Stimulated activated CD4-positive, alpha-beta T cell treated with anti-CD3 and anti-CD28 coated beads, TNF-alpha, amount 100 ng/mL, for 24 hours (primary cell): ENCODE measurements at places on chromosomes 6 and 20.
A peak's percentile ranks its signal among the peaks of the same experiment; 100 is the strongest.

- no peak for DNase-seq
Measured at GRCh38 chr6:42222448-42222847, 4.8 kb upstream of the MRPS10 start.

DNA sequence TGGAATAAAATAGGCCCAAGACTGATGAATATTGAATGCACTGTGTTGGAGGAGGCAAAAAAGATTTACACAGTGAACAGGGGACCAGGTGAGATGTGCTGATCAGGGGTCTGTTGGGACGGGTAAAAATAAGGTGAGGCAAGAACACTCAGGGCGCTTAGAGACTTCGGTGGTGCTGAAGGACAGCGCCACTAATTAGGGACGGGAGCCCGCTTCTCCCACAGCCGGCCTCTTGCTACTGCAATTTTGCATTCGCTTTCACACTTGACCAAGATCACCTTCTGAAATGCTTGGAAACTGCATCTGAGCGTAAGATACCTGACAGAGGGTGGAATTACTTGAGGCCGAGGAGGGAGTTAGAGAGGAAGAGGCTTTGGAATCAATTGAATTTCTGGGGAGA, 7.3 kb downstream of the TFAP2D start:
- no peak for DNase-seq

GRCh38 chr6:85354761-85355618, 94.9 kb upstream of the NT5E start:
- DNase-seq: peak; percentile 53

DNA sequence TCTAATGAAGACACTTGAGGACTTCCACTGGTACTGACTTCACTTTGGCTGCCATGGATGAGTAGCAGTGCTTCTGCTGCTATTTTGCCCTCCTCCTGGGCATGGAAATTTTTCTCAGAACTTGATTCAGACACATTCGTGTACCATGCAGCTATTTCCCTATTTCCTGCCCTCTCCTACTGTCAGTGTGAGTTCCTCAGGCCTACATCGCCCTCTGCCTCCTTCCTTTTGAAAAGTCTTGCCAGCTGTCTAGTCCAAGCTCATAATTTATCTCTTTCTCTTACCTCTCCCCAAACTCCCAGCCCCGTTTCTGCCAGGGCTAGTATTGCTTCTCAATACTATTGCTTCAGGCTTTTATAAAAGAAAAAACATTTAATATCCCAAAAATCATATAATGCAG, 470.2 kb downstream of the ADGRB3 start:
- DNase-seq: no peak

DNA sequence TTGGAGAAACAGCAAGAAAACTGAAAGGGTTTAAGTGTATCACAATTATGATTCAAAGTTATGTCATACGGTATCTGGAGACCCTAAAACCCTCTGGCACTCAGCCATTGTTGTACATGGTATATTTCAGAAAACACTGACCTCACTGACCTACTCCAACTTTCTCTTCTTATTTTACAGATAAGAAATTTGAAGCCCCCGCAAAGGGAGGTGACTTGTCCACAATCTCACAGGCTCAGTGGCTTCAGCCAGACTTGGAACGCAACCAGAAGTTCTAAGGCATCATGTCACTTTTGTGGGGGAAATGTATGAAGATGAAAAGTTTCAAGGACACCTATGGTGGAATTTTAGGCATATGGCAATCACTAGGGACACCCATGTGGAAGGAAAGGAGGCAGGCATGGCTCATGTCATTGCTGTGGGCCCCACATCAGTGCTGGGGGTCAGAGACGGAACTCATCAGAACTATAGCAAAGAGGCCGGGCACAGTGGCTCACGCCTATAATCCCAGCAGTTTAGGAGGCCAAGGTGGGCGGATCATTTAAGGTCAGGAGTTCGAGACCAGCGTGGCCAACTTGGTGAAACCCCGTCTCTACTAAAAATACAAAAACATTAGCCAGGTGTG, 5.2 kb upstream of the TRIB3 start:
- no peak for DNase-seq

DNA sequence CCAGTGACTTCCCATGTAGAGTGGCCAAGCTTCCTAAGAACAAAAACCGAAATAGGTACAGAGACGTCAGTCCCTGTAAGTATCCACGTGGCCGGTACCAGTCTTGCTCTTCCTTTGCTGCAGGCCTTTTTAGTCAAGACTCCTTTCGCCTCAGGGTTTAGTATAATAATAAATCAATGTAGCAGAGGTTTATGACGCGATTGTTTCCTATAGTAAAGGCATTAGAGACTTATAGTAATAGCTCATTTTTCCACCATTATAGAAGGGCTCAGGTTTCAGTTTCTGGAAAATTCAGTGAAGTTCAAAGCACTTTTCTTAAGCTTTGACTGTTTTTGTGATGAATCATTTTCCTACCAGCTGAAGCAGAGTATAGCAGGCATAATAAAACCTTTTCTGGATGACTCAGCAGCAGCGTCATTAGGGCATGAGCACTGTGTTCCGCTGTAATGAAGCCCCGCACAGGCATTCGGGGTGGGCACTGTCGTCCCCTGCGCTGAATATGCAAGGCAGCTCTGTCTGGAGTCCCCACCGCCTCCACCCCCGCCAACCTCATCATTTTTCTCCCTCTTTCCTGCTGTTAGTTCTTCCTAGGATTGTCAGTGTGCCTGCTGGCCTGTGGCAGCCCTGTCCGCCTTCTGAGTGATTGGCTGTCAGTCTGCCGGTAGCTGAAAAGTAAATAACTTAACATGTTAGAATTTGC, 51.3 kb downstream of the PTPN1 start:
- peak; percentile 70 for DNase-seq

GRCh38 chr6:19041906-19042305, 654.8 kb downstream of the RNF144B start:
- no peak for DNase-seq

DNA sequence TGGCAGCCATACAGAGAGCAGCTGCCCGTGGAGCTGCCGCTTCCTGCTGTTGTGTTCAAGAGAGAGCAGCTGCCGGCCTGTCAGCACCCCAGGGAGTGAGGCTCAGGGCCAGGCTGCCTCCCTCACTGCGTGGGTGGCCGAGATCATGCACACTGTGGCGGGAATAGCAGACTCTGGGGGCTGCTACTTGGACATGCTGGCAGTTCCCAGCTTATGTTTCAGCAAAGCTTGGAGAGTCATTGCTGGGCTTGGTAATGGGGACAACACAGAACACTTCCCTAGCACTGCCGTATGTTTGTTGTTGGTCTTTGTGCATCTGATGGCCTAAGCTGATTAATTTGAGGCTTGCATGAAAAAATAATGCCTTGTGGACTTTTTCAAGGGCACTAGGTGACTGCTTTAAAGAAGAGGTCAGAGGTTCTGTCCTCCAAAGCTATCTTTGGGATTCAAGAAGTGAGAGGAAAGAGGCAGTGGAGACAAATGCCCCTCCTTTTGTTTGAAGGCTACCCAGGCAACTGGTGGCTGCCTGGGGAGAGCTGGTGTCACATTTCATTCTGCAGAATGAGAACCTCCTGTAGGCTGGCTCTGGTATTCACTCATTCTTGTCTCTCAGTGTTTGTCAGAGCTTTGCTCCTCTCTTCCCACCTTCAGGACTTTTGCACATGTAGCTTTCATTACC, 18.8 kb downstream of the MRAP2 start:
- no peak for DNase-seq

DNA sequence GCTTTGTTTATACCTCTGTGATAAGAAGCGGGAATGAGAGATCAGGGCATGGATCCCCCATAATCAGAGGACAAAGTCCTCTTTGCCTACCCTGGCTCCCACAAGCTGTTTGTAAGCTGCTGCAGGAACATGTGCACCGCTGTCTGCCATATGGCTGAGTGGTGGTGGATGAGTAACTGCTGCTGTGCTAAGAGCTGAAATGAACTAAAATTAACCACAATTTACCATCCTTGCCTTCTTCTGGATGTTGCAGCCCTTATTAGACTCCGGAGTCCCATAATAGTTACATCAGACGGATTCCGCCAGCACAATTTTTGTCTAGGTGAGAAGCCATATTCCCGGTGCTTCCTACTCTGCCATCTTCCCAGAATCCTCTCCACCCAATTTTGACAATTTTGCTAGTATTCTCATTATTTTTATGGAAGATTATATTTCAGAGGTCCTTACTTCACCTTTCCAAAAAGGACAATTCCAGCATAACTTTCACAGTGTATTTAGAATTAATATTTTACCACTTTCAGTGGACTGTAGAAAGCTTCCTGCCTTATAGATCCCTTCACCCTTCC, 6.0 kb upstream of the CMTR1 start:
- DNase-seq: no peak

- no peak for DNase-seq
Measured at GRCh38 chr20:59640267-59640666, 35.9 kb downstream of the PHACTR3 start.

- no peak for DNase-seq
Measured at GRCh38 chr6:168789699-168790098, 348.7 kb downstream of the SMOC2 start.

- no peak for DNase-seq
Measured at GRCh38 chr20:4835244-4836177, 113.8 kb downstream of the PRND start.

DNA sequence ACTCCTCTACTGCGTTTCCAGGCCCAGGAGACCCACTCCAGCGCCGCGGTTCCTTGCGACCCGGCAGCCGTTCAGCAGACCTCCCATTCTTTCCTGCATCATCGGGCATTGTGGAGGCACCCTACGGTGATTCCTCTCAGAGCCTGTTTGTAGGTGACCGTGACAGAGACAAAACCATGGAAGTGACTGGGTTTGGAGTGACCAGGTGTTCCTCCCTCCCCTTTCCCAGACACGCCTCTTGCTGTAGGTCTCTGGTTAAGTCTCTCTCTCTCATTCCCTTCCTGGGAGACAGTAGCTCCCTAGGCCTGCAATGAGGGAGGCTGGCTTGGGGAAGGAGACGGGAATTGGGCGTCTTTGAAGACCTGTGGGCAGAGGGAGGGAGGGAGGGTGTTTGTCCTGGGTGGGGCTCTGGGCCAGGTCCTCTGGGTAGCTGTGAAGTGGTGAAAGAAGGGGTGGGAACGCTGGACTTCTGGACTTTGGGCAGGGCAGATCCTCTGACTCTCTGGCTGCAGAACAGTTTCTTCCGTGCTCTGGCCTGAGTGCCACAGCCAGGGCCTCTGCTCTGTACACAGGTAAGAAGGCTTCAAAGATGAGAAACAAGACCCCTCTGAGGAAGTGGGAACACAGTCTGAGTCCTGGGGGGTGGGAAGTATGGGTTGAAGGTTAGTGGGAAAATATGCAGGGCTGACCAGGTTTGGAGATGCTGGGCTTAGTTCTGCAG, 763 bp downstream of the KLC4 start:
- DNase-seq: no peak

DNA sequence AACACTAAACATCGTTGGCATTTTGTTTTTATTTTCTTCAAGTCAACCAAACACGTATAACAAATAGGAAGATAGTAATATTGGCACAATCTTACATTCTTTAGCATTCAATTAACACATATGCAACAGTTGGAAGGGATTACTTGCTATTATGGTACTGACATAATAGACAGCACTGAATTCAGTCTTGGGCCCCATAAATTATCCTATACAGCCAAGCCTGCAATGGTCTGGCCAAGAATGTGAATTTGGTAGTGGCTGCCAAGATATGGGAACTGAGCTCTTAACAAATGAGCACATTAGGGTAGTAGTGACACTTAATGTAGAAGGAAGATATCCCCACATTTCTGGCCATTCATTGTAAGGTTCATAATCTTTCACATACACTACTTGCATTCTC, 44.8 kb upstream of the ARHGAP18 start:
- no peak for DNase-seq

DNA sequence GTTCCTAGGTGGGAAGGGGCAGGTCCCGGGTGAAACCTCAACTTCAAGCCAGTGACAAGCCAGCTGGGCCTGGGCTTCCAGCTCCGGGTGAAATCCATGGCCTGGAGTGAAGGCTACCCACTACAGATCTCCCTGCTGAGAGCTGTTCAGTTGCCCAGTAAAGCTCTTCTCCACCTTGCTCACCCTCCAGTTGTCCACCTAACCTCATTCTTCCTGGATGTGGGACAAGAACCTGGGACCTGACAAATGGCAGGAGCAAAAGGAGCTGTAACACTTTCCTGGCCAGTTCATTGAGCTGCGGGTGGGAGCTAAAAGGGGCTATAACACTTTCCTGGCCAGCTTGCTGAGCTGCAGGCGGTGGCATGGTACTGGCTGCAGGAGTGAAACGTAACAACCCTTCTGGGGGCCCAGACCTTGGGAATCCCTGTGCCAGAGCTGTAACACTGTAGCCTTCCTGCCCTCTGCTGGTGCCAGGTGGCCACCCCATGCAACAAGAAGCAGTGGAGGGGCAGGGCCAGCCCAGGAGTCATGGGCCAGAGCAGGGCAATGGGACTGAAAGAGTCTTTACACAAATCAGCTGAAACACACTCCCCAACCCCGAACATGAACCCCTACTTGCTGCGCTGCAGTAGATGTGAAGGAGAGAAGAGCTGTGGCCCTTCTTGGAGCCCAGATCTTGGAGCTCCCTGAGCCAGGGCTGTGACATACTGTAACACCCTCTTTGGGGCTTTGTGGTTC, 3.6 kb upstream of the HINT3 start:
- DNase-seq: no peak

DNA sequence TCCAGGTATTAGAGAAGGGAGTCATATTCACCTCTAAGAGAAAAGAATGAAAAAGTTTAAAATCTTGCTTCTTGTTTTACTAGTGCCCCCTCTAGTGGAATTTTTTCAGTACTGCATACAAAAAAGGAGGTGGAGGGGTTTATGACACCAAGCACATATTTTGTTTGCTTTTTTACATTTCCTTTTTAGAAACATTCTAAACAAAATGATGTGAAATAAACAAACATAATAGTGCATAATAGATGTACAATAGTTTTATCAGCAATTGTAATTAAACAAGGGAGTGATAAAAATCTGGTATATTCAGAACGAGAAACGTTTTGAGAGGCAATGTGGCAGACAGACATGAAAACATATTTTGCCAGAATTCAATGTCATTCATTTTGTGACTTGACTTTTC, 111.0 kb upstream of the TFAP2D start:
- no peak for DNase-seq

GRCh38 chr6:162889303-162889702, 161.5 kb downstream of the PACRG start:
- DNase-seq: no peak

GRCh38 chr20:11195899-11196558, 522.2 kb upstream of the JAG1 start:
- no peak for DNase-seq

DNA sequence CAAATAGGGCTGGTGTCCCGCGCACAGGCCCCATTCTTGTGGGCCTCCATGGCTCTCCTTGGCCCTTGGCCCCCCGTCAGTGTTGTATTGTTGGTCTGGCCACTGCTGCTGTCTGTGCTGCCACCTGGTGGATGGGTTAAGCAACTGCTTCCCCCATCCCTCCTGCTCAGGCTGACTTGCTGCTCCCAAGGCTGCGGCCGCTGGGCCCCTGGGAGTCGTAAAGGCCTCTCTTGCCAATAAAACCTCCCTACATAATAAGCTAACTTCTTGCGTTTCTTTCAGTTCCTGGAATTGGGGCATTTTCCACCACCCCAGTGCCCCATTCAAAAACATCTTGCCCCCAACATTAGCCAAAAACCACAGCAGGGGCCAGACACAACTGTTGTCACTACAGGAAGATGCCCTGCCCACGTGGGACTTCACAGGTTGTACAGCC, 27.1 kb downstream of the CD83 start:
- DNase-seq: peak; percentile 60

GRCh38 chr6:113699239-113699638, 157.9 kb upstream of the MARCKS start:
- no peak for DNase-seq
